Fibroblast of villous mesenchyme (primary cell): ENCODE measurements at places on chromosomes 7 and 10. TPM values are rescaled to one million over a fixed set of nuclear protein-coding genes. Genes with fewer than 3 reads are reported as not detected.

DNA sequence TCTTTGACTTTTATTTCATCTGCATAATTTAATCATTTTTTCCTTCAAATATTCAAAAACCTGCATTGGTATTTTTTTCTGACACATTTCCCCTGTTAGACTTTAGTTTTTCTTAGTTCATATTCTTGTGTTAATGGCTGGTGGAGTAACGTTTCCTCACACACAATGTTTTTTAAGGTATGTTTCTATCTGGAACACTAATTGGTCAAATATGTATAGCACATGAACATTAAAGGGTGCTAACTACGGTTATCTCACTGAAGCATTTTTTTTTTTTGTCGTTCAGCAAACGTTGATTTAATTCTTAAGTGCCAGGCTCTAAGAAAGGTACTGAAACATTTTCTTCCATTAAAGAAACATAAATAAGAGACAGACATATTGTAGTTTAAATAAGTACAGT lies 87.7 kb downstream of the PTPRZ1 start:
- no peak for DNase-seq

The IL15RA gene
- total RNA-seq = 2.6 and 3.0 TPM in 2 replicates

GRCh38 chr7:40019558-40019957 lies 69.5 kb downstream of the CDK13 start:
- DNase-seq = no peak

- DNase-seq = no peak
Observed at GRCh38 chr7:132590162-132590561, 13.9 kb upstream of the PLXNA4 start.

DNA sequence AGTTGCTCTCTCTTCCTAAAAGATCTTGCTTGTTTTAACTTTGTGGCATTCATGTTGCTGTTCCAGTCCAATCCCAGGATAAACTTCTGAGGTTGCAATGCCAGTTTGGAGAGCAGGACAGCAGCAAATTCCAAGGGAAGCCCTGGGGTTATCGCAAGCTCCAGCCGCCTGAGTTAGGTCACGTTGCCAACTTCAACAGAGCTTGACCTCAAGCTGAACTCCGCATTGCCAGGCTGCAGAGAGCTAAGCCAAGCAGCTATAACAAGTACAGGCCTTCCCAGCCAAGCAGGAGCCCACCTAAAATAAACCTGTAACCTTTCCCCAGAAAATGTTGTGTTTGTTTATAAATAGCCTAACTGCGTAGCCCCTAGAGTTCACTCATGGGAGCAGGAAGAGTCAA lies 138.9 kb upstream of the LYZL1 start:
- peak; percentile 75 for DNase-seq

The LRRN3 gene
- total RNA-seq = 0.64 and 0.86 TPM in 2 replicates

- no peak for DNase-seq
Observed at GRCh38 chr7:71613313-71613712, 481.4 kb downstream of the GALNT17 start.

DNA sequence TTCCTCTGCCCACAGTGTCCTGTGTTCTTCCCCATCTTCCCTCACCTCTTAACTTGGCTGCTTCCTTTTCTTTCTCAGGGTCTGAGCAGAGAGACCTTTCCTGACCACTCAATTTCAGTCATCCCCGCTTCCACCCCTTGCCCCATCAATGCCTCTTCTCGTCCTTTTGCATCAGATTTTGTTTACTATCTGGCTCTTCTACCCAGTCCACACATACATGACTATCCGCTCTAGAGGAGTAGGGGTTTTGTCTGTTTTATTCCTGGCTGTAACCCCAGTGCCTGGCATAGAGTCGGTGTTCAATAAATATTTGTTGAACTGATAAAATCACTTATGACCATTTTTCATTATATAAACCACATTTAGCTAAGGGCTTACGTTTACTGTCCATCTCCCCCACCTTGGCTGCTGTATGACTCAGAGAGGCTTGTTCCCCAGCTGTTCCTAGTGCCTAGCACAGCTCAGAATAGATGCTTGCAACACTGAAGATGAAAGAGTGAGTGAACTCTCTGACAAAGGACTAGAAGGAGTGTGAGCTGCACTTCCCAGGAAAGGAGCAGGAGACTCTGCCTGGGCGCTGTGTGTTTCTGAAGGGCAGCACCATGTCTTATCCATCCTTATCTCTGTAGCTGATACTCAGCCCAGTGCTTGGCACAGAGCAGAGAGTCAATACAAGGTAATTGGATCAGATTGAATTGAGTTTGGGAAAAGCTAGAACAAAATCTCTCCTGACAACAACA lies 21.9 kb downstream of the ARID5B start:
- DNase-seq = peak; percentile 92

DNA sequence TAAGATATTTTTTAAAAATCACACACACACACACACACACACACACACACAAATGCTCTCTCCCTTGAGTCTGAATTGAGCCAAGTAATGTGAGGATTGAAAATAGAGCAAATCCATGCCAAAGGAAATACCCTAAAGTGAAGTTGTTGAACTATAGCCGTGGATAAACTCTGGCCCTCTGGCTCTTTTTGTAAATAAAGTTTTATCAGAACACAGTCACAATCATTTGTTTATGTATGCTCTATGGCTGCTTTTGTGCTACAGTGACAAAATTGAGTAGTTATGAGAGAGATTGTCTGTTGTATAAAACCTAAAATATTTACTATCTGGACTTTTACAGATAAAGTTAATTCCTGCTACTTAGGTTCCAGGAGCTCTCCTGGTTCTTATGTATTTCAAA lies 39.1 kb downstream of the NKX2-3 start:
- DNase-seq = no peak

The HSPB1 gene
- 77.7 and 130 TPM in 2 replicates for total RNA-seq

The FAM25A gene
- not detected in 2 replicates for total RNA-seq

DNA sequence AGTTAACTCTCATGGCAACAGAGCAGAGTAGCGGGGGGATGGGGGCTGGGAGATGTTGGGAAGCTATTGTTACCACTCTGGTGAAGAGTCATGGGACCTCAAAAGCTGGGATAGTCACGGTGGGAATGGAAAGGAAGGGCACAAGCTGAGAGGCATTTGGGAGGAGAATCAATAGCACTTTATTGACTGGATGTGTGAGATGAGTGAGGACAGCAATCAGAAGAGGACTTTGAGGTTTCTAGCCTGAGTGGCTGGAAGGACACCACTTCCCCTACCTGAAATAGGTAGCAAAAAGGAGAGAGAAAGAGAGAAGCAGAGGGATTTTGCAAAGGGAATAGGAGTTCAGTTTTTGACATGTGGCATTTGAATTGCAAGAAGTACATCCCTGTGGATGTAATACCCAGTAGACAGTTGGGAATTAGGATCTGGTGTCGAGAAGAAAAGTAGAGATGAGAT lies 27.2 kb downstream of the SCD start:
- no peak for DNase-seq

The OR2A7 gene
- under 0.01 and 0.32 TPM in 2 replicates for total RNA-seq

- no peak for DNase-seq
Observed at GRCh38 chr10:98307916-98308541, 40.0 kb upstream of the LOXL4 start.

The ZNF117 gene
- total RNA-seq = 5.2 and 6.5 TPM in 2 replicates

The ZCCHC24 gene
- 28.7 and 36.7 TPM in 2 replicates for total RNA-seq

The OPALIN gene
- not detected in 2 replicates for total RNA-seq

DNA sequence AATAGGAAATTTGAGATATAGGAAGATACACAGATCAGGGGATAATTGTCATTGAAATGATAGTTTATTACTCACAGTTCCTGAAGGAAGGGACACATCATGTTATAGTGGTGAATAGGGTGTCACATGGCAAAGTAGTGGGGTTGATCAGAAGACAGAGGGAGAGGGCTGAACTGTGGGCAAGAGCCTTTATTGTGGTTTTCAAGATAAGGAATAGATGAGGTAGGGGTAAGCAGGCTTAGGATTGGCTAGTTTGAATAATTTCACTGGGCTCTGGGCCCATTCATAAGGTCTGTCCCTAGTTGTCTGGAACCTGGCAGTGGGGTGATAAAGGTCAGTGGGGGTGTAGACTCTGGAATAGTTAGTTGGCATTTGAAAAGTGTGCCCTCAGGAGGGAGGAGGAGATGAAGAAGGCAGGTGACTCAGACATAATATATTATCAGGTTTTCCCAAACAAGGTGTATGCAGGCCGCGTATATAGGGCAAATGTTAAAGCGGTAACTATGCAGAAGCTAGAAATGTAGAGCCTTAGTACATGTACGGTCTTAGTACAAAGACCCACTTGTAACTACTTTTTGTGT lies 18.5 kb downstream of the FGL2 start:
- no peak for DNase-seq

- no peak for DNase-seq
Observed at GRCh38 chr7:14020339-14020900, 31.0 kb upstream of the ETV1 start.

GRCh38 chr10:114038819-114039218 lies 4.8 kb upstream of the ADRB1 start:
- no peak for DNase-seq

DNA sequence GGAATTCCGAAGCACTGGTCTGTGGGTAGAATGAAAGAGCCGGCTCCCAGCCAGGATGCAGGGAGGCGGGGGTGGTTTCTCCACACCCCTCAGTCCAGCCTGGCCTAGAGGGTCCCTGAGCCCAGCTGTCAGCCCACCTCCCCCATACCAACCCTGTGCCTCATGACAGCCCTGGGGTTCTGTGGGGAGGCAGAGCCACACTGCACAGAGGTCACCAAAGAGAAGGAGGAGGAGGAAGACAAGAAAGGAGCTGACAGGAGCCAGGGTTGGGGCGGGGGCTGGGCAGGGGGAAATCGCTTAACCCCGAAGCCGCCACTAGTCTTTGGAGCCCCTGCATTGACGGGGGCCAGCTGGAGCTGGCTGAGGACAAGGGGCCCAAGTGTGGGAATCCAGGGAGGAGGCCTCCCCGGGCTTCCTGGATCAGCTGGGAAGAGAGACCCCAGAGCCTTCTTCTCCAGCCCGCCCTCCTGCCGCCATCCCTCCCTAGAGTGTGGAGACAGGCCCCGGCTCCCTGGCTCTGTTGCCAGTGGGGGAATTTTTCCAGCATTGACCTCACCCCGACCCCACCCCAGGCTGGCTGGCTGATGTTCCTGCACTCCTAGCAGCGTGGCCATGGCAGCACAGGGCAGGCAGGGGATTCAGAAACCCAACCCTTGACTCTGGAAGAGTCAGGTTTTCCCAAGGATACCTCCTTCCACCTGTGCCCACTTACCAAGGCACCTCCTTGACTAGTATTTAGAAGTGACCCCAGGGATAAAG lies 32.5 kb downstream of the KAZALD1 start:
- no peak for DNase-seq

DNA sequence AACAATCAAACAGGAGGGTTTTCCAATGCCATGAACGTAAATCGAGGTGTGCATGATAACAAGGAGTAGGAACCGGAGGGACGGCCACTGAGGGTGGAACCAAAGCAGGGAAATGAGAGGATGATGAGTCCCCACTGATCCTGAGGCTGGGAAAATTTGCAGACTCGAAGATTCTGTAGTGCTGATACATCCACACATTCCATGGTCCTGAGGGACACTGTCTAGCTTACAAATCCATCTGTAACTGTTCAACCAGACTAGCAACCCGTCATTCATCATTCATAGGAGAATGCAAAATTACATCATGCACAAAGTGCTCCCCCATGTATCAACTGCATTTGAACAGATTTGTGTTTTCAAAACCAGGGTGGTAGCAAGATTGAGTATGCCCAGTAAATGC lies 189.7 kb downstream of the PTPRN2 start:
- no peak for DNase-seq

- DNase-seq = no peak
Observed at GRCh38 chr7:155338632-155339320, 41.1 kb downstream of the INSIG1 start.

DNA sequence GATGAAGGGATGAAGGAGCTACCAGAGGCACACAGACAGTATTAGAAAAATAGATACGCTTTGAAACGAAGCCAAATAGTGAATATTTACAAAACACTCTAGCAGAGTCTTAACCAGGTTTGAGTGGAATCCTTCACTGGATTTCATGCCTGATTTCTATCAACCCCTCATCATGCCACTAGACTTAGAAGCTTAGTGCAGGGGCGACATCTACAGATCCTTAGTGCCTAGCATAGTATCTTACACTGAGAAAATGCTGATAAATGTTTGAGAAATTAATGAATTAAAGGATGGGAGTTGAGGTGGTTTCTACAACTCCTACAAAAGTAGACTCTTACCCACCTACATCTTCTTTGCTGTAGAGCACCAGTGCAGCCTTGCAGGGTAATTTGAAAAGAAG lies 54.7 kb upstream of the CCNJ start:
- no peak for DNase-seq

DNA sequence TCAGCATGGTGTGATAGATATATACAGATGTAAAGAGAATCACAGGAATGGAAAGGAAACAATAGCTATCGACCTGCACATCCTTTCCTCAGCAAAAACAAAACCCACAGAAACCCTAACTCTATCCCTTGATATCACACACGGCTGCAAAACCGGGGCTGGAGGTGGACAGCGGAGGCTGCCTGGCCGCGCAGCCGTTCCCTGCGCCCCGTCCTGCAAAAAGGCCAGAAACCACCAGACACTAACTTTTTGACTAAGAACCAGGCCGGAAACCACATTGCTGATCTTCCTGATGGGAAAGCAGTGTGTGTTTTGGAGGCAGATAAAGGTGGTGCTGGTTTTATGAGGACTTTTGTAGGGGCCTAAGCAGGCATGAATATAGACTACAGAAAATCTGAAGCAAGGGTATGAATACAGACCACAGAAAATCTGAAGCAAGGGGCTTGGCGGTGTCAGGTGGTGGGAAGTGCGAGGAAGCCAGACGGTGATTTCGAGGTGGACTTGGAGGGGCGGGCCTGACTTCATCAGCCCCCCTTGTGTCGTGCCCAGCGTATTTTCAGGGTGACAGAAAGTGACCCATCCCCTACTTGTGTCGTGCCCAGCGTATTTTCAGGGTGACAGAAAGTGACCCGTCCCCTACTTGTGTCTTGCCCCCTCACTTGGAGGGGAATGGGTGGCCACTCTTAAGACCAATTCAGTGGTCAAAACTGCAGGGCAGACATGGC lies 123.3 kb downstream of the WDR37 start:
- DNase-seq = no peak
